ENCODE measurements at places on chromosomes 1 and 21. TPM values are rescaled to one million over a fixed set of nuclear protein-coding genes. Genes with fewer than 3 reads are reported as not detected.

DNA sequence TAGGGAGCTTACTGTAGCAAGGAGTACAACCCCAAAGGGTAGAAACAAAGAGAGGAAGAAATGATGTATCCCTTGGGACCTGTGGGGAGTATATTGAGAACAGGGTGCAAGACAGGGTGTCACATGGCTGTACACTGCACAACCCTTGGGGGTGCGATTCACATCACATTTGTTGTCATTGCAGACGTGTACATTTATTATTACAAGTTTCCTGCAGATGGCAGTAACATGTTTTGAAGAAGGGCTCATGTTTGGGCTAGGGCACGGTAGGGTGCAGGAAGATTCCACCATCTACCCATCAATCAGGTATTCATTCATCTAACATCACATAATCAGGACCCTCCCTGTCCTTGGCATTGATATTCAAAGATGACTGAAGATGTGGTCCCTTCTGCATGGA lies 62.5 kb downstream of the NDUFS5 start:
- H3K36me3 ChIP-seq: no peaks in the 10 kb centered on the region
- H3K27ac ChIP-seq: no peak overlapping the region
- H3K27me3 ChIP-seq: peaks cover 11% of the 10 kb centered on the region
- no peak overlapping the region for H3K4me3 ChIP-seq
- no peak for DNase-seq

GRCh38 chr21:41979751-41980369 lies 26.0 kb upstream of the C2CD2 start:
- H3K27ac ChIP-seq: no peak overlapping the region
- H3K27me3 ChIP-seq: no peaks in the 10 kb centered on the region
- DNase-seq: no peak
- no peaks in the 10 kb centered on the region for H3K36me3 ChIP-seq
- no peak overlapping the region for H3K4me3 ChIP-seq
- peaks cover 1% of the 10 kb centered on the region for H3K4me1 ChIP-seq

The TRIM67 gene
- not detected for total RNA-seq

DNA sequence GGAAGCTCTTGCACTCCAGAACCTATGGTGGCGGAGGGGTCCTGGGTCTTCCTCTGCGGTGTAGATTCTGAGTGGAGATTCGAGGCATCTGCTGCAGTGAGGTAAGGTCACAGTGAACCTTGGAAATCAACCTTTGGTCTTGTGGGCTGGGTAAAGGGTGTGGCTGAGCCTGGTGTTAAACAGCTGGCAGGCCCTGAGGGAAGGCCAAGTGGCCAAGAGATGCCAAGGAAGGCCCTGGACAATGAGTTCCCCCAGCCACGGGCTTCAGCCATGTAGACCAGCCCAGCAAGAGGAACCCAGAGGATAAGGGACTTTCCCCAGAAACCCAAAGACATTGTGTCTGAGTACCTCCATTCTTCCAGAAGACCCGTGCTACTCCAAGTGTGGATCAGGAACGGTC lies 137.2 kb upstream of the ETS2 start:
- no peak for DNase-seq
- H3K4me1 ChIP-seq: no peaks in the 10 kb centered on the region
- no peak overlapping the region for H3K4me3 ChIP-seq
- H3K27ac ChIP-seq: no peak overlapping the region
- peaks cover 15% of the 10 kb centered on the region for H3K27me3 ChIP-seq

DNA sequence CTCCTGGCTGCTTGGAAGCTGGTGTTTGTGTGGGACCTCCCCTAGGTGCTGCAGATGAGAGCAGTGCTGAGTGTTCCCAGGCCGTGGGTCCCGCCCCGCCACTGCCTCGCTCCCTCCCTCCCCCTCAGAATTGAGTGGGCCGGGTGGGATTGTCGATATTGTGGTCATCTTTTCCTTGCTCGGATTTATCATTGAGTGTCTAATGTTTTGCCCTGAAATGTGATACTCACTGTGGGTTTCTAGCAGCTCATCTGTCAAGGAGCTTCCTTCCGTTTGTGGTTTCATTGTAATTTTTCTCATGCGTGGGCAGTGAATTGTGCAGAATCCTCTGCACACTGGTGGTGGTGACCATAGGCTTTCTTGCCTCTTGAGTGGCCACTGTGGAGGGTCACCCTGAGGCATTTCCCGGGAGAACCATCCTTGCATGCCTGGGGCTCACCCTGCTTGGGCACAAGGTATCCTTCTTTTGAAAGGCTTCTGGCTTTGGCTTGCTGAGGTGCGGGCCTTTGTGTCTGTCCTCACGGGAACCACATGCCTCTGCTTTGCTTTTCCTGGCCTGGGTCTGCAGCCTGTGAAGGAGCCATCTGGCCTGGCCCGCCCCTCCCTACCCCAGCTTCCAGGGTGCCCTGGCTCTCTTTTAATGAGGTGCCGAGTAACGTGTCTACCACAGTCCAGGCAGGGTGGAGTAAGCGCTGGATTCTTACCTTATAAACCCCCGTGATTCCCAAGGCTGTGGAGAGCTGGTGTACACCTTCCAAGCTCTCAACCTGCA lies 25.6 kb downstream of the SLX9 start:
- DNase-seq: peak; percentile 63
- H3K4me1 ChIP-seq: peaks cover 28% of the 10 kb centered on the region
- H3K36me3 ChIP-seq: peaks cover 19% of the 10 kb centered on the region
- no peak overlapping the region for H3K4me3 ChIP-seq
- no peaks in the 10 kb centered on the region for H3K27me3 ChIP-seq

DNA sequence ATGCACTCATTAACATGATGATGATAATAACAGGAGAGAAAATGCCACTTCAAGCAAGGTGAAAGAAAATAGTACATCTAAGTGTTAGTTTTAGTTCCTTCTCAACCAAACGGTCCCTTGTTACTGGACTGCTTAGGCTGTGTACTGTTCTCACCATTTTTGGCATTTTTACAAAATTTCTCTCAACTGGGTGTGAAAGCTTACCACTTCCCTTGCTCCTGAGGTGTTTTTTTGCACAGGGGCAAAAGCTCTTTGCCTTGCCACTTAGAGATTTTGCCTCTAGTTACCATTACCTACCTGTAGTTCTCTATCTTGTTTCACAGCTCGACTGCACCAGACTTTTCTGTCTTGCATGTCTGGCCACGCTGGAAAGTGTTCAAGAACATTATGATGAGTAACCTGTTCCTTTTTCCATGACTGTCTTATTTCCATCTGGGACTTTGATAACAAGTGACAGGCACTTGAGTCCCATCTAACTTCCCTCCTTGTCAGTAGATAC lies 10.7 kb downstream of the NEK7 start:
- H3K27ac ChIP-seq: peak overlapping the region; percentile 92

The AADACL4 gene
- not detected for total RNA-seq

DNA sequence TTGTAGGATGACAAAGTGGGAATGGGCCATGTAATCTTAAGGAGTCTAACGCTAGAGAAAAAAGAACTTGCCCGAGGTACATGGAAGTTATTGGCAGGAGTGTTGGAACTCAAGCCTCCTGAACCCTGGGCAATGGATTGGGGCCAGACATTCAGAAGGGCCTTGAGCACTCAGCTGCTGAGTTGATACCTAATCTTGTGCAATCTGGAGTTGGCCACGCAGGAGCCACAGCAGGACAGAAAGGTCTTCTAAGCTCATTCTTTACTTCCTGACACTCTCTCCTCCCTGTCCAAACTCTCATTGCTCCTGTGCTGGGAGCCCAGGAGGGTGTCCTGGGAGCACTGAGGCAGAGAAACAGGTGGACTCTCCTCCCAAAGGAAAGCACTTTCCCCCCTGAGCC lies 25.1 kb upstream of the CSF1 start:
- H3K4me1 ChIP-seq: peaks cover 25% of the 10 kb centered on the region
- H3K36me3 ChIP-seq: no peaks in the 10 kb centered on the region
- DNase-seq: no peak
- no peaks in the 10 kb centered on the region for H3K27me3 ChIP-seq
- no peak overlapping the region for H3K4me3 ChIP-seq

DNA sequence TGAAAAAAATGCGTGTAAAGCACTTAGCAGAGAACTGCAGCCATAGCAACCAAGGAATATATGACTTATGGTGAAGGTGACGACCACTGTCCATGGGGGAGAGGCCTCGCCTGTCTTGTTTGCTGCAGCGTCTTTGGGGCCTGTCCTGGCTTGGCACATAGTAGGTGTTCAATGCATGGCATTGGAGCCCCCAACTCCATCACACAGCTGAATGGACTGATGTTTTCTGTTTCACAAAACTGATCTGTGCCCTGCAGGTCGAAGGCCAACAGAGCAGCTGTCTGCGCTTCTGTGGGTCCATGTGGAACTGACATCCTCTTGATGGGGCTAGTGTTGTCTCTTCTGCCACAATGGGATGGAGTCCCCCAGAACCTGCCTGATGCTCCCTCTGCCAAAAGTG lies 296.0 kb downstream of the PTPRU start:
- peaks cover 4% of the 10 kb centered on the region for H3K27me3 ChIP-seq
- no peaks in the 10 kb centered on the region for H3K4me1 ChIP-seq
- no peak overlapping the region for H3K4me3 ChIP-seq
- H3K36me3 ChIP-seq: no peaks in the 10 kb centered on the region
- no peak overlapping the region for H3K27ac ChIP-seq

The SAMSN1 gene
- total RNA-seq: 47.5 TPM

The RGS16 gene
- 49.8 TPM for total RNA-seq

The AK4 gene
- 45.5 TPM for total RNA-seq

- H3K4me1 ChIP-seq: peaks cover 26% of the 10 kb centered on the region
- no peak for DNase-seq
- no peak overlapping the region for H3K4me3 ChIP-seq
Observed at GRCh38 chr1:165840423-165840822, 13.0 kb downstream of the UCK2 start.

DNA sequence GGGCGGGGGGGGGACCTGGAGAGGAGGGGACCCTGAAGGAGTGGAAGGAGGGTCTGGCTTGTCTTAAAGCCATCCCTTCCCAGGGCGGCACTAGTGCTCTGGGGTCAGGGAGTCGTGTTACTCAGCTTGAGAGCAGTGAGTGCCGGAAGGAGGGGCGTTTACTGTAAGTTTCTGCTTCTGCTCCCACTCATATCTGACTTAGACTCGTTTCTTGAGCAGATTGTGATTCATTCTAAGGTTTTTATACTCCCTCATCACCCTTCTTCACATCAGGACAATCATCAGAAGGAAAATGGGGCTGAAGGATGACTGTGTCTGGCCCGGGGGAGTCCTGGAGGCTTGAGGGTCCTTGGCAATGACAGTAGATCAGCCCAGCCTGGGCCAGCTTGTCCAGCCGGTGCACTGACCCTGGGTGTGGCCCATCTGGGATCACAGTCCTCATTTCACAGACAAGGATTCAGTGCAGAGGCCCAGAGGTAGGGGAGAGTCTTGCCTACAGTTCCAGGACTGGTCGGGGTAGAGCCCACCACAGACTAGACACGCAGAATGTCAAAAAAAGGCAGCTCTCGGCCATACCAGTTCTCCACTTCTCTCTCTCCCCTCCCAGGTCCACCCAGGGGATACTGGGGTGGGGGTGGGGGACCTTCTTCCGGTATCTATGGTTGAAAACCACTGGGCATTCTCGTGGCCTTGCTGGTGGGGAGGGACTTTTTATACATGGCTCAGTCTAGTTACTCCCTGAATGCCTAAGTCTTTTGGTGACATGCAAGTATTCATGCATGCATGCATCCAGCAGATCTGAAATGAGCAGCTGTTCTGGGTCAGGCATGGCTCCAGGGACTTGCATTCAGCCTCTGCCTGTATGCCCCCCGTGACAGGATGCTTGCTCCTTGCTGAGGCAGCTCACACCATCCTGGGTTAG lies 5.1 kb downstream of the TNFRSF8 start:
- peaks cover 62% of the 10 kb centered on the region for H3K4me1 ChIP-seq
- H3K36me3 ChIP-seq: peaks cover 42% of the 10 kb centered on the region
- DNase-seq: peak; percentile 89

The ATP1A2 gene
- not detected for total RNA-seq

DNA sequence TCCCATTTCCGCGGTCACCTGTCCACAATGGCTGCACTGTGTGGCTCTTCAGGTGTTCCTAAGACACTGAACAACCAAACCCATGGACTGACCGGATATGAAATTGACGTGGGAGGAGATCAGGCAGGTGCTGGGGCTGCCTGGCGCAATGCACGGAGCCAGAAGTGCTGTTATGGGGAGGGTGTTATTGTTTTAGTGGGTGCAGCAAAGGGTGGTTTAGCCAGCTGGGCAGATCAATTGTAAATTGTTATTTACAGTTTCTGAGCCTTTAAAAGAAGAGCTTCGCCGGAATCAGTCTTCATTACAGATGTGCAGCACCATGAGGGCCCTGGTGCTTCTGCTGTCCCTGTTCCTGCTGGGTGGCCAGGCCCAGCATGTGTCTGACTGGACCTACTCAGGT lies at the start of gene CA6:
TSS of gene CA6 (plus strand) at position 301 of the 400 bp plus-strand sequence. CDS start at position 320, 19 bp downstream.
- no peaks in the 10 kb centered on the region for H3K36me3 ChIP-seq
- peak within 1 kb of the TSS; percentile 96 for H3K27ac ChIP-seq
- peak within 1 kb of the TSS; percentile 23 for H3K4me3 ChIP-seq
- no peak for DNase-seq
- H3K4me1 ChIP-seq: peaks cover 64% of the 10 kb centered on the region
- H3K27me3 ChIP-seq: no peaks in the 10 kb centered on the region

The S100A2 gene
- total RNA-seq: 5.3 TPM

GRCh38 chr1:226034482-226034881 lies 28.0 kb upstream of the H3-3A start:
- no peak overlapping the region for H3K27ac ChIP-seq
- no peaks in the 10 kb centered on the region for H3K27me3 ChIP-seq
- H3K4me3 ChIP-seq: no peak overlapping the region
- no peaks in the 10 kb centered on the region for H3K4me1 ChIP-seq
- H3K36me3 ChIP-seq: no peaks in the 10 kb centered on the region

GRCh38 chr1:222288053-222288452 lies 259.9 kb downstream of the HHIPL2 start:
- DNase-seq: no peak
- no peaks in the 10 kb centered on the region for H3K27me3 ChIP-seq

DNA sequence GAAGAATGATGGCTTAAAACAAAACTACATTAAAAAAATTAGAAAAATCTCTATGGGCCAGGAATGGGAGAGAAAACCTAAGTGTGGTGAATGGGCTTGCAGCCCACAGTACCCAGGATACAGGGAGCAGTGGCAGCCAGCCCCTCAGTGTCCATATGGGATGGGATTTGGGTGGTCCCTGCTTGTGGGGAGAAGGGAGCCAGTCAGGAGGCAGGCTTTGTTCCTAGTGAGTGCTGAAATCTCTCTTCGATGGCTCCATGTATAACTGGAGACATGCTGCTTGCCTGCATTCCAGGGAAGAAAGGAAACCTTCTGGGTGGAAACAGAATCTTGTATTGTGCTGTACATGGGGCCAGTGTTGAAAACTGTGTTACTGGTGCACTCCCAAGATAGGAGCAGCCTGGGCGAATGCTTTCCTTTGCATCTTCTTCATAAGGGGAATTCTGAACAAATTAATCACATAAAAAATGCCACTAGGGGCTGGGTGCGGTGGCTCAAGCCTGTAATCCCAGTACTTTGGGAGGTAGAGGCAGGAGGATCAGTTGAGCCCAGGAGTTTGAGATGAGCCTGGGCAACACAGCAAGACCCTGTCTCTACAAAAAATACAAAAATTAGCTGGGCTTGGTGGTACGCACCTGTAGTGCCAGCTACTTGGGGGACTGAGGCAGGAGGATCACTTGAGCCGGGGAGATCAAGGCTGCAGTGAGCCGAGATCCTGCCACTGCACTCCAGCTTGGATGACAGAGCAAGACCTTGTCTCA lies 36.0 kb downstream of the PTPRU start:
- no peaks in the 10 kb centered on the region for H3K36me3 ChIP-seq
- H3K27me3 ChIP-seq: peaks cover 36% of the 10 kb centered on the region
- H3K4me3 ChIP-seq: no peak overlapping the region

Measured in activated CD4-positive, alpha-beta memory T cell treated with anti-CD3 and anti-CD28 coated beads for 36 hours (primary cell).